ENCODE measurements at places on chromosomes 1 and 21.

DNA sequence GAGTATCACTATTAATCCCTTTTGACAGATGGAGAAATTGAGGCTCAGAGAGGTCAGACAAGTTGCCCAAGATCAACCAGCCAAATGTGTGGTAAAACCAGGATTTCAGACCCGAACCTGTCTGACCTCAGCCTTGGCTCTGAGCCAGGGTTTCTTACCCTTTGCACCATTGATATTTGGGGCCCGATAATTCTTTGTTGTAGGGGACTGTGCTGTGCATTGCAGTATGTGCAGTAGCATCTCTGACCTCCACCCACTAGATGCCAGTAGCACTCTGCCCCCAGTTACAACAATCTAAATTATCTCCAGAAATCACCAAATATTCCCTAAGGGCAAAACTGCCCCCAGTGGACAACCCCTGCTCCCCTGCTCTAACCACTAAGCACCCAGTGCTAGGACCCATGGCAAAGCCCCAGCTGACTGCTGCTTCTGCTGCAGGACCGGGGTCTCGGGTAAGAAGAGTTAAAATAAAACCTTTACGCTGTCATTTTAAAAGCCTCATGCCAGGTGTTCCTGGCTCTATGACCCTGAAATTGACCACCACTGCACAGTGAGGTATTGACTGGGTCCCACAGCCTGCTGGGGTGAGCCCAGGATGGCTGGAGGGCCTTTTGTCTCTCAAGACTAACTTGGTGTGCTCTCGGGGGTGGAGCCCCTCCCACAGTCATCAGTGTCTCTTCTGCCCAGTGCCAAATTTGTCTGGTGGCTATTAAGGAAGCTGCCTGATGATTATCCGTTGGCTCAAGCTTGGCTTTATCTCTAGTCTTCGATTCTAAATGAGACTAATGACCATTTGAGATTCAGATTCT is 5.6 kb upstream of the MAN1C1 start:
- no peak for DNase-seq

DNA sequence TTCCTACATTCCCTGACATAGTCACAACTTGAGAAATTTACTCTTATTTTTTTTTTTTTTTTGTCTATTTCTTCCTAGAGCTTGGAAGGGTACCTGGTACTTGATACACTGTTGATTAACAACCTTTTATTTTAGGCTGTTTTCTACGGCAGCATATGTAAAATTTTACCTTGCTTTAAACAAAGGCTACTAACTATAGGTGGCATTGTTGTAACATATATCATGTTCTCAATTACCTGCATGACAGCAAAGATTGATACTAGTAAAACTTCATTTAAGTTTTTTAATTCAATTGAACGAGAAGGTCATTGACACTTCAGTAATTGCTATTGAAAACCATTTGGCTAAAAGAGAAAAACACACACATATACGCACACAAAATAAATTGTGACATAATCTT is 238.3 kb upstream of the ESRRG start:
- DNase-seq: no peak

DNA sequence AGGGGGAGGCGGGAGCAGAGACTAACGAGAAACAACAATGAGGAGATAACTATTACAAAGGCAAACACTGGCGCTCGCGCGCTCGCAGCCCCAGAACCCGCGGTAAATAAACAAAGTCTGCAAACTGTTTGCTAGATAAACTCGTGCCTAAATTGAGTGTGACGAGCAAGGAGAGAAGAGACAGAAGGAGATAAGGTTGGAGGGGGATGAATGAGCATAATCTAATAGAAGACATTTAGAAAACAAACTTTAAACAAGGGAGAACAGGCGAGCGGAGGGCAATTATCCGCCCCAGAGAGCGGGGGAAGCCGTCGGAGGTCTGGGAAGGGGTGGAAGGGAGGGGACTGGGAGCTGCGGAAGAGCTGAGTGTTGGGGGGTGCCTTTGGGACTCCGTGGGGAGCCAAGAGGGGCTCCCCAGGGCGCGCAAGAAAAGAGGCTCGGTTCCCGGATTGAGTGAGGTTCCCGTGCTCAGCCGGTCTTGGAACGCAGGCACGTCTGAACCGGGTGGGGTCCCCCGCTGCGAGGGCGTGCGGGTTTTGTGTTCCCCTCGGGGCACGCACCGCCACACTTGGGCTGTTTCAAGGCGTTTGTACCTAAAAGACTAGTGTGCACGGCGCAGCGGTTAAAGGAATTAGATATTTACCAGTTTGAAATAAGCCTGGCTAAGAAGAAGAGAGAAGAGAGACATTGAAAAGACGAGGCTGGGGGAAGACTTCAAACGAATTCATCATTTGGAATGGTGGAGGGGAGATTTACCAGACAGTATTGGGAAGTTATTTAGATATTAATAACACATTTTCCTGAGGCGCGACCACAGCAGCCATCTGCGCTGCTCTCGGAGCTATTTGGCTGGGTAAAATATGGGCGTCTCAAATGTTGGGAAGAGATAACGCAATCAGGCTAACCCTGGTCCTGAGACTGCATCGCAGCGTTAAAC is 10.6 kb downstream of the PAX7 start:
- no peak for DNase-seq

DNA sequence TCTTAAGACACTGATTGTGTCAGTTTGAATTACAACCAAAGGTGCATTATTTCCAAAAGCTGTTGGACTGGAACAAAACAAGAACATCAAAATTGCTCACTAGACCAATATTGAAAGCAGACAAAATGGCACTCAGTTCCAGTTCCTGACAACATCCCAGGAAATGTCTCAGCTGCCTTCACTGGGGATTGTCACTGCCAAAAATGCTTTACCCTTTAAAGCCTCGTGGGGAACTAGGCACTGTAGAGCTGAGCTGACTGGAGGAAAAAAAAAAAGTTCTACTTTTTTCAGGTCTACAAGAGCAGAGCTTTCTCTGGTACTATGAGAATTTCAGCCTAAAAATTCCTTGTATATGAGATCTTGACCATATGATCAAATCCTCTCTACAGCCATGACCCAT is 21.9 kb downstream of the GPR52 start:
- DNase-seq: no peak

DNA sequence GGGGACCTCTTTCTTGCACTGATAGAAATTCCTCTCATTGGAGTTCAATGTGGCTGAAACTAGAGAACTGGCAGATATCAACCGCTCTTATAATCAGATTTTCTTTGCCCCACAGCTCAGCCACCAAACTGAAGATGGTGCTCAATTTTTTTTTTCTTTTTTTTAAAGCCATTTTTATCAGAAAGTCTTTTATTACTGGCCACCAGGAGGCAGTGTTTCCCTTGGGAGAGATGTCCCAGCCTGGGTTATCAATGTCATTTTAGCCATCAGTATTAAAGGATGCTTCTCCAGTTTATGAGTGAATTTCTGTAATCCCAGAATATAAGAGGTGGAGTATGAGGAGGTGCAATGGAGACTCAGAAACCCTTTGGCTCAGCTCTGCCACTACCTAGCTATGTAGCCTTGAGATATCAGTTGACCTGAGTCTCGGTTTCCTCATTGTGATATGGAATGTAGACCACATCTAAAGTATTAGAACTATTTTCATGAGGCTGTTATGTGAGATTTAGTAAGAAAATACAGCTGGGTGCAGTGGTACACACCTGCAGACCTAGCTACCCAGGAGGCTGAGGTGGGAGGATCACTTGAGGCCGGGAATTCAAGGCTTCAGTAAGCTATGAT is 27.6 kb downstream of the CD244 start:
- DNase-seq: no peak

DNA sequence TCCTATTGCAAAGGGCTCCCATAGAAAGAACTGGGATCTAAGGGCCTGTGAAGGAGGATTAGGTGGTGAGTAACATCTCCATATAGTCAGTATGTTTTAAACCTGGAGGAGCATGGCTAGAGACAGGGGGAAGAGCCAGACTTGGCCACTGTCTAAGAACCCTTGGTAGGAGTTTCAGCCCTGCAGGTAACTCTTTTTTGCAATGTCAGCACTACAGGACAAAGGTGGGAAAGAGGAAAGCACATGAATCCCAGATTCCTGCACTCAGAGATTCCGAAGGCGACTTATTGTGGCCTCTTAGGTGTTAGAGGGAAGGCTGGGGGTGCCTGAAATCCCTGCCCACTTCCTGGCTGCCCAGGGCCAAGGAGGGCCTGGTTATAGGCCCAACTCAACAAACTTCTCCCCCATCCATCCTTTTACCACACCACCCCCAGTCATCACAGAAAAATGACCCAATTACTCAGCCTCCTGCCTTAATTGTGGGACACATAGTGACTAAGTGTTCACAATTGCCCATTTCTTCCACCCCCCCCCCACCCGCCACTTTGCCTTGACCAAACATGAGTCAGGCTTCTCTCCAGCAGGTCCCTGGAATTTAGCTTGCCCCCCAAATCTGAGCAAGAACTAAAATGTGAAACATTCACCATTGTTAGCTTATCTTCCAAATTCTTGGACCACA is 1.9 kb upstream of the NTNG1 start:
- DNase-seq: no peak

GRCh38 chr1:114113411-114114184 is 40.1 kb downstream of the SYT6 start:
- no peak for DNase-seq

Measured in activated T-cell treated with anti-CD3 and anti-CD28 coated beads for 4 hours (primary cell).